ENCODE measurements at places on chromosomes 4 and X.

GRCh38 chr4:2284161-2284933 is 22.4 kb upstream of the MXD4 start:
- DNase-seq: no peak

DNA sequence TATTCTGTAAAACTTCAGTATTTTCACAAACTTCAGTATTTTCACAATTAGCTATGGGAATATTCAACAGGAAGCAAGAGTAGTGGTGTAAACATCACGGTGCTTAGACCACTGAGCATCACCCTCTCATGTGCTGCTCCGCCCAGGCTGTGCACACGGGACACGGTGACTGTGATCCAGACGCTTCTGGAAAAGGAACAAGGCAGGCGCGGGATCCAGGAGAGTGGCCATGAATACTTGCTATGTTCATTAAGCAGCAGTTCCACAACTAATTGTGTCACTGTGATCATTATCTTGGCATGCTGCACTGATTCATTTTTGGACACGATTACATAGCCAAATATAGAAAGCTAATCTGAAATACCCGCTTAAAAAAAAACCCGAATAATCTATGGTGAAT is 19.6 kb upstream of the FAT1 start:
- DNase-seq: peak; percentile 44

- no peak for DNase-seq
Observed at GRCh38 chr4:17085416-17085815, 187.0 kb upstream of the LDB2 start.

DNA sequence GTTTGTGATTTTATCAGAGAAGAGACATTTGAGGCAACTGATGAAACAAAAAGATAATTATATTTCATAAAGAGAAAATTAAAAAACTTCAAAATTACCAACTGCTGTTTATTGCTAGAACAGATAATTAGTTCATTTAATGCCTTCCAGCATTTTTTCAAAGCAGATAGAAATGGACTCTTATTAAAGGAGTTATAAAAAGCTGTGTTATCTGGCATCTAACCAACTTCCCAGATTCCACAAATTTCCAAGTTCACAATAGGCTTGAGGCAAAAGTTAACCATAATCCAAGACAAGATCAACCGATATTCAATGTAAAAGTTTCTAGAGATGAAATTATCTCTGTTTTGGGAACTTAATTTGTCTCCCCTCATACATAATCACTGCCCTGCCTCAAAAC is 152.4 kb downstream of the TSPAN5 start:
- DNase-seq: no peak

GRCh38 chrX:138648568-138648967 is 62.9 kb downstream of the FGF13 start:
- no peak for DNase-seq

DNA sequence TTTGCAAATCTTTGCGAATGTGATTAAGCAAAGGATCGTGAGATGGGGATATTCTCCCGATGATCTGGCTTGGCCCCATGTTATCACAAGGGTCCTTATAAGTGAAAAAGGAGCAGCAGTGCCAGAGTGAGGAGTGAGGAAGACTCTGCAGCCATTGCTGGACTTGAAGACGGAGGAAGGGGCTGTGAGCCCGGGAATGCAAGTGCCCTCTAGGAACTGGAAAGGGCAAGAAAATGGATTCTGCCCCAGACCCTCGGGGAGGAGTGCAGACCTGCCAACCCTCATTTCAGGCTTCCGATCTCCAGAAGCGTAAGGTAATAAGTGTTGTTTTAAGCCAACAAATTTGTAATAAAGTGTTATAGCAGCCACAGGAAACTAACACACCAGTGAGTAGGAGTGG is 76.3 kb downstream of the EVC start:
- no peak for DNase-seq

DNA sequence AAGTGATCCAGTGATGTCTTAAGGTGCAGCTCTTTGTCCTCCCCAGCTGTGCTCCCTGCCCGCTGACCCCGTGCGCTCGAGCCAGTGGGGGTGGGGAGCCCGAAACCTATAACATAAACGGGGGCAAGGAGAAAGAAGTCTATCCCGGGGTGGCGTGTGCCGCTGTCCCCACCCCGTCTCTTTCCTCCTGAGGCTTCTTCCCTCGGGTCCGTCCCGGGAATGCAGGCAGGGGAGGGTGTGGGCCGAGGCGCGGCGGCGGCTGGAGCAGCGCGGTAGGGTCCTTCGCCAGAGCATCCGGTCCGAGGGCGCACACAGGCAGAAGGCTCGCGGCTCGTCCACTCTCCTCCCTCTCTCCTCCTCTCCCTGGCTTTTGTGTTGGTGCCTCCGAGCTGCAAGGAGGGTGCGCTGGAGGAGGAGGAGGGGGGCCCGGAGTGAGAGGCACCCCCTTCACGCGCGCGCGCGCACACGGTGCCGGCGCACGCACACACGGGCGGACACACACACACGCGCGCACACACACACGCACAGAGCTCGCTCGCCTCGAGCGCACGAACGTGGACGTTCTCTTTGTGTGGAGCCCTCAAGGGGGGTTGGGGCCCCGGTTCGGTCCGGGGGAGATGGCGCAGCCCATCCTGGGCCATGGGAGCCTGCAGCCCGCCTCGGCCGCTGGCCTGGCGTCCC is at the start of gene RAB33A:
RAB33A (plus strand) TSS at position 517 of the 681 bp plus-strand sequence; CDS start at position 618, 101 bp downstream.
- DNase-seq: no peak

DNA sequence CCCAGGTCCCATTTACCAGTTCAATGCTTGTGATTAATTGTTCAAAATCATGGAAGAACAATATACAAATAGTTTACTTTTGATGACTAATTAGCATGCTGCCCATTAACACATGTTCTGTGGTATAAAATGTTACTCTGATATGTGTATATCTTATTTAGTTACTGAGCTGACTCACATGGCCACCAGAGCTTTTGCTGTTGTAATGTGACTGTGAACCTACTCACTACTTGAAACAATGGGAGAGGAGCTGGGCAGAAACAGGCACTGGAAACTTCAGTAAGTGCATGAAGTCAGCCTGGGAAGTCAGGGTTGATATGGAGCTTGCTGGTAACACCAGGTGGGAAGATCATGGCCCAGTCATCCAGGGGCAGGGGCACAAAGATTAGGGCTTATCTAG is 72.7 kb upstream of the MAD2L1 start:
- no peak for DNase-seq

DNA sequence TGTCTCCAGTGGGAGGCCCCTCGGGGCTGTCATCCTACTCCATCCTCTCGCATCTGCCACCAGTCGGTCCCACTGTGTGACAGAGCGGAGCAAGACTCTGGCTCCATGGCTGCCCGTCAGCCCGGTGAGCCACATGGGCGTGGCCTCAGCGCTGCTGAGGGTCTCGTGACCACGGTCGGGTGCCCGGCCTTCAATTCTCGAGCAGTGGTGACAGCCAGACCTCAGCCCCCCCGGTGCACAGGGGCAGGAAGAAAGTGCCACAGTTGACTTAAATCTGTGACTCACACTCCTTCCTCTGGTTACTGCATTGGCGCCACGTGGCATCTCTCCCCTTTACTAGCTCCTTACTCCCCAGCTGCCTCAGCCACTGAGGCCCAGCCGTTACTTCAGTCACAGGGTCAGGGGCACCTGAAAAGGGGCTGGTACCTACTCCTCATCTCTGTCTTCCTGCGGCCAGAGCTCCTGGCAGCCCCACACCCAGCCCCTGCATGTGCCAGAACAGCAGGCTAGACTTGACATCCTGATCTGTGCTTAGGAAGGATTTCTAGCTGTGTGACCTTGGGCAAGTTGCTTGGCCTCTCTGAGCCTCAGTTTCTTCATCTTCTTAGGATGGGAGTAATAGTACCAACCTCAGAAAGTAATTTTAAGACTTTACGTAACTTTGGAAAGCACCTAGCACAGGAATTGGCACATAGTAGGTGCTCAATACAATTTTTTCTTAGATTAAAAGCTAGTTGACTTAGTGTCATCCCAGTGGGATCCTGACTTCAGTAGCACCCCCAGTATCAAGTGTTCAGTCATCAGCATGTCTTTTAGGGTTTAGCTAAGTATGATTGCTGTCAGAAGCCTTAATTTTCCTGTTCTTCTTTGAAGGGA is 66.1 kb downstream of the TNIP2 start:
- no peak for DNase-seq

GRCh38 chrX:100648458-100649417 is 4.7 kb downstream of the SRPX2 start:
- peak; percentile 71 for DNase-seq

- DNase-seq: no peak
Observed at GRCh38 chr4:102328045-102328444, 17.2 kb downstream of the SLC39A8 start.

DNA sequence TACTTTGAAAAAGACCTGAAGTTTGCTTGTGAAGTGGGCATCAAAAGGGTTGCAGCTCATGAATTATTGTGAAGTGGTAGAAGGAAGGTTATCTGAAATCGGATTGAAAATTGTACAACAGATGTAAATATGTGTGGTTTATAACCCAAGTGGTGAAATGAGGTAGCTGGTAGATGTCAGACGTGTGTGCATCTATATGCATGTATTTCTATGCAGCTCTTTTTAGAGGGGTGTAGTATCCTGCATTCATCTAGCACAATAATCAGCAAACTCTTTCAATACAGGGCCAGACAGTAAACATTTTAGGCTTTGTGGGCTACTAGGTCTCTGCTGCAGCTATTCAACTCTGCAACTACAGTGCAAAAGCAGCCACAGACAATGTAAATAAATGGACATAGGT is 9.4 kb downstream of the ATRX start:
- no peak for DNase-seq

DNA sequence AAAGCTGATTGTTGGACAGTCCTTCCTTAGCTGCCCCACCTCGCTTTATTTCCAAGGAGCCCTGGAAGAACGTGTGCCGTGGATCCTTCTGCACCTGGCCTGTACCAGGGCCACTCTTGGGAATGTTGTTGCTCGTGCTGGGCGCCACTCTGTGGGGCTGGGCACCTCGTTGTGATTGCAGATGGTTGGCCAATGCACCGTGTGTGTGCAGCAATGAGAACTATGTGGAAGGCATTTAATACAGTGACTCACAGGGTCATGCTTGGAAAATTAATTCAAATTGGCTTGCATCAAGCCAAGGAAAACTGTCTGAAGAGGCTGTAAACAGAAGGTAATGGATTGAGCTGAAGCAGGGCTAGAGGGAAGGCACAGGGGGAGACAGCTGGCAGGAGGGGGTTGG is 37.0 kb upstream of the CD99L2 start:
- DNase-seq: no peak

DNA sequence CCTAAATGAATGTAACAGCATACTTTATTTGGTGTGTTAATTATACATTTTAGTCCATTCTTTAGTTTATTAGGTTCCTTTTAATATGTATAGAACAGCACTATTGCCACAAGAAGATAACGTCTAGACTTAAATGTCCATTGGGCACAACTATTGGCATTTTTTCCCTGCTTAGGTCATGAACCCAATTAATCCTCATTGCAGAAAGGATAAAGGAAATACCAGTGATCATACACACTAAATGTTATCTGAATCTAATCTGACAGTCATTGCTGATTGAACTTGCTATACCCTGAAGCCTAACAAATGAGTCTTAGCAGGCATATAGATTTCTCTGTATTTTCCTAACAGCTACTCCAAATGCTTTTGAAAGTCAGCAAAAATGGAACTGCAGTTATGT is 2250.0 kb upstream of the AGA start:
- DNase-seq: no peak

GRCh38 chr4:99824070-99824599 is 7.5 kb downstream of the DAPP1 start:
- no peak for DNase-seq

DNA sequence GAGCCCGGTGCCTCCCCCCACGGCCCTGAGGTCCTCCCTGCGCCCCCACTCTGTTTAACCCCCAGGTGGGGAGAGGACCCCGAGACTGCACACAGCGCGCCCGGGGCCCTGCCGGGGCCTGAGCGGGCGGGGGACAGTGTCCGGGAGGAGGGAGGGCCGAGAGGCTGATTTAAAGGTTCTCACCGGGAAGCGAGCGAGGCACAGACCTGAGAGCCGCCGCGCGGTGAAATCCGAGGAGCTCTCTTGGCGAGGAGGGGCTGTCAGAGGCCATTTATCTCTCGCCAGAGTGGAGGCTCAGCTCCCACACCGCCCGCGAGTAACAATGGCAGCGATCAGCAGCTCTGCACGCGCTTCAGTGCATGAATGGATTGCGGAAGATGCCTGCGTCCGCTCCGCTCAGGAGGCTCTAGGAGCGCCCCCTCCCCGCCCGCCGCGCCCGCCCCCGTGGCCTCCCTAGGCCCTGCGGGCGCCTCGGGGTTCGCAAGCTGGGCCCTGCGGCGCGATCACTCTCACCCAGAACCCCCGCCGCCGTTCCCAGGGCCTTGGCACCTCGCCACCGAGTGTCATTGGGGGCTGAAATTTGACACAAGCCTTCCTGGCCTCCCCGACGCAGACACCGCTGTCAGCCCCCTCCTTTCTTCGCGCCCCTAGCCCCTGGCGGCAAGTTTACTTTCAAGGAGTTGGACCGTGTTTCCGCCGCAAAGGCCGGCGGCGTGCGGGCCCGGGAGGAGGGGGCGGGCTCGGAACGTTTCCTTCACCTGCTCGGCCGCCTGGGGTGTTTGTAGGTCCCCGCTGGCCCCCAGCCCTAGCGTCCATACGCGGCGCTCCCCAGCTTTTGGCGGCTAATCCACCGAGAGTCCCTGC is 48.7 kb upstream of the BCOR start:
- DNase-seq: peak; percentile 64

- DNase-seq: no peak
Observed at GRCh38 chr4:71383984-71384383, 45.2 kb downstream of the SLC4A4 start.

- DNase-seq: no peak
Observed at GRCh38 chrX:88558421-88558820, 188.6 kb upstream of the CPXCR1 start.

DNA sequence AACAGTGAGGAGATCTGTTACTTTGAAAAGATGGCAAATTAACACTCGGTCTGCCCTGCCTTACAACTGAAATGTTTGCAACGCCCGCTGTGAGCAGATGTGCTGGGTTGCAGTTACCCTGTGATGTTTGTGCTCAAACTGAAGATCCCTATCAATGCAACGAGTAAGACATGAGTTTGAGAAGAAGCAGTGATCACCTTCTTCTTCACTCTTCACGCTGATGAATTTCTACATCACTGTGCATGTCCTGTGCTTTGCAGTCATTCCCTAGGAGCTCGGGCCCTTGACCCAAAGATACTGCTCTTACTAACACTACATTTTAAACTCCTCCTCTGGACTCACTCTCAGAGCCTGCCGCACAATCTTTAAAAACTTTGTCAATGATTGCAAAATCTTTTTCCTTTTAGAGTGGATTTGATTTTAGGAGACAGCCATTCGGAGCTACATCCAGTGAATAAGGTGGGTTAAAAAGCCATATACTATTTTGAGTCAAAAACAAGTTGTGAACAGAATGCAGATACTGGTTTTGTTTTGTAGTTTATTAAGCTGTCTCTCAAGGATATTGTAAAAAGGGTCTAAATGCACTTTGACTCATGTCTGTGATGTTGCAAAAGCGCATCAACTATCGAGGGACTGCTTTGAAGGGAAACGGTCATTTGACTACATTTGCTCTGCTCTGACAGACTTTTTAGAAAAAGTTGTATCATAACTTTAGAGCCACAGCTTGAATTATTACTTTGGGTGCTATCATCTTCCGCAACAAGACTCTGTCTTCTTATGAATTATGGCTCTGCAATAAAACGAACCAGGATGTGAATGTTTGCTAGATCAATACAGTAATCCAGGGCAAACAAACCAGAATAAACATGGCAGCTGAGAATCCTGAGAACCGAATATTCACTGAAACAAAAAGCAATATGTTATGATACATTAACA is 5.7 kb upstream of the RHOH start:
- no peak for DNase-seq

GRCh38 chr4:173522951-173523395 is 7.1 kb downstream of the HAND2 start:
- no peak for DNase-seq
